ENCODE measurements at places on chromosomes 4 and X. TPM values are rescaled to one million over a fixed set of nuclear protein-coding genes. Genes with fewer than 3 reads are reported as not detected.

The SPANXN3 gene
- not detected for total RNA-seq

The TGIF2LX gene
- not detected for total RNA-seq

The PNMA5 gene
- total RNA-seq, result not detected

The PSAPL1 gene
- total RNA-seq, result not detected

The VCX gene
- not detected for total RNA-seq

The ADGRG4 gene
- total RNA-seq, result not detected

The HTR2C gene
- not detected for total RNA-seq

The BEX5 gene
- not detected for total RNA-seq

The NSDHL gene
- 24.5 TPM for total RNA-seq

The LRRC66 gene
- 0.36 TPM for total RNA-seq

The PAK3 gene
- 2.4 TPM for total RNA-seq

The LRCH2 gene
- 8.4 TPM for total RNA-seq

The SMAD1 gene
- total RNA-seq, result 46.2 TPM
